ENCODE measurements at places on chromosomes 12 and 14. TPM values are rescaled to one million over a fixed set of nuclear protein-coding genes. Genes with fewer than 3 reads are reported as not detected.

GRCh38 chr12:121001060-121001459 is 15.2 kb downstream of the C12orf43 start:
- H3K27me3 ChIP-seq, result no peaks in the 10 kb centered on the region
- peaks cover 45% of the 10 kb centered on the region for H3K36me3 ChIP-seq
- no peak overlapping the region for H3K27ac ChIP-seq
- DNase-seq, result no peak
- no peaks in the 10 kb centered on the region for H3K4me1 ChIP-seq
- H3K4me3 ChIP-seq, result no peak overlapping the region

GRCh38 chr12:122022393-122023338 is 982 bp downstream of the BCL7A start:
- no peak for DNase-seq
- H3K4me3 ChIP-seq, result peak overlapping the region; percentile 73

DNA sequence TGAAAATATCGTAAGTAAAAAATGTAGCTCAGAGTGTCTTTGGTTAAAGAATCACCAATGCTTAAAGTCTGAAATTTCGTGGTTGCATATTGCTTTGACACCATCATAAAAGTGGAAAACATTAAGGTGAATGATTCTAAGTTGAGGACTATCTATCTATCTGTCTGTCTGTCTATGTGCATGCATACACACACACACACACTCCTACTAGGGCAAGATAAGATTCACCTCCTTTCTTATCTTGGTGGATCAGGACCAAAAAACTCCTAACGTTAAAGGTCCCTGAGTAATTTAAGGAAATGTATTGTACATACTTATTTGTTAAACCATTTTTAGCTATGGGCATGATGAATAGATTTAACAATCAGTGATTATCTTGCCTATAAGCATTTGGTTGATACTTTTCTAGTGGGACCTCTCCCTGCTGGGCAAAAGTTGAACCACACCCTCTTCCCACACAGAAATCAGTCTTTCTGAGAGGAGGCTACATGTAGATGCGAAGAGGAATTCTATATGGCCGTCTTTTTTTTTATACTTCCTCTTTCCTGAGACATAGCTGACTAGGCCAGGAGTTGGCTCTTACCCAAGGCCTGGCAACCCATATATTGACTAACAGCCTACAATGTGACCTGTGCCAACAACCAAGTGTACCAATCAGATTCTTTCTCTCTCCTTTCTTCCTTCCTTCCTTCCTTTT is 19.3 kb upstream of the LLPH start:
- H3K27me3 ChIP-seq, result no peaks in the 10 kb centered on the region
- peak overlapping the region; percentile 32 for H3K27ac ChIP-seq
- H3K36me3 ChIP-seq, result peaks cover 54% of the 10 kb centered on the region
- DNase-seq, result peak; percentile 35
- H3K4me3 ChIP-seq, result no peak overlapping the region

DNA sequence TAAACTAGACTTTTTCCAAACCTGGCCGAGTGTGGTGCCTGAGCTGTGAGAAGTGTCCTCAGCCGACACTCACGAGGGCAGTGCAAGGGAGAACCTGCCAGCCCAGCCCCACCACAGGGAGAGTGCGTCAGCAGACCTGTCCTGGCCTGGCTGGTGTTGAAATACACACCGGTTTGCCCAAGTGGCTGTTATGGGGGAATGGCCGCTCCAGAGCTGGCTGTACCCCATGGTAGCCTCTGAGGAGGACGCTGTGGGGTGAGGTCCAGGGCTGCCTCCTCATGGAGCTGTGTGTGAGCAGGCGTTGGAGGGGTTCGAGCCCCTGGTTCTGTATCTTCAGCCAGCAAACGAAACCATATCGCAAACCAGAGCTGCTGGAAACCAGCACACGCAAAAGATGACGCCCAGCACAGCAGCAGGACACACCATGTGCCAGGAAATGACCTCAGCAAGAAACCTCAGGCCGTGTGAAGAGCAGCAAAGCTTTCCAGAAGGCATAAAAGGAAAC is 9.4 kb downstream of the ANKRD9 start:
- peaks cover 5% of the 10 kb centered on the region for H3K36me3 ChIP-seq
- no peak overlapping the region for H3K4me3 ChIP-seq
- peak overlapping the region; percentile 93 for H3K27ac ChIP-seq
- peaks cover 32% of the 10 kb centered on the region for H3K4me1 ChIP-seq
- H3K27me3 ChIP-seq, result no peaks in the 10 kb centered on the region

DNA sequence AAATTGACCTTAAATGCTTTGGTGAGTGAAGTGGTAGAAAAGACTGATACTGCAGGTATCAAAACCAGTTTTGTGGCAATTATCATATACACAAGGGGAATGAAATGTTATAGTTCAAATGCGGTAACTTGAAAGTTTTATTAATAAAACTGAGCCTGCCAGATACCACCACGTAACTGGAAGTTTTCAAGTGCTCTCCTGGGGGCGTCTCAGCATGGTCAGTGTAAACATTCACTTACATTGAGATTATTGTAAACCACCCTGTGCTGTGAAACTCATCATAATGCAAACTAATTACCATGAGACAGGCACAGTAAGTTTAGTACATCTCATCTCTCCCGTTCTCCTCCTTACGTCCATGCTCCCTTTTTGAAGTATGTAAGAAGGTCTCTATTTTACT is 280.7 kb upstream of the FAR2 start:
- no peak for DNase-seq
- H3K4me3 ChIP-seq, result no peak overlapping the region
- H3K36me3 ChIP-seq, result no peaks in the 10 kb centered on the region
- no peaks in the 10 kb centered on the region for H3K4me1 ChIP-seq
- H3K27ac ChIP-seq, result no peak overlapping the region
- H3K27me3 ChIP-seq, result no peaks in the 10 kb centered on the region

GRCh38 chr12:25458047-25458552 is 95.0 kb downstream of the LMNTD1 start:
- DNase-seq, result no peak
- H3K27ac ChIP-seq, result no peak overlapping the region
- no peaks in the 10 kb centered on the region for H3K27me3 ChIP-seq
- no peaks in the 10 kb centered on the region for H3K36me3 ChIP-seq
- no peak overlapping the region for H3K4me3 ChIP-seq

DNA sequence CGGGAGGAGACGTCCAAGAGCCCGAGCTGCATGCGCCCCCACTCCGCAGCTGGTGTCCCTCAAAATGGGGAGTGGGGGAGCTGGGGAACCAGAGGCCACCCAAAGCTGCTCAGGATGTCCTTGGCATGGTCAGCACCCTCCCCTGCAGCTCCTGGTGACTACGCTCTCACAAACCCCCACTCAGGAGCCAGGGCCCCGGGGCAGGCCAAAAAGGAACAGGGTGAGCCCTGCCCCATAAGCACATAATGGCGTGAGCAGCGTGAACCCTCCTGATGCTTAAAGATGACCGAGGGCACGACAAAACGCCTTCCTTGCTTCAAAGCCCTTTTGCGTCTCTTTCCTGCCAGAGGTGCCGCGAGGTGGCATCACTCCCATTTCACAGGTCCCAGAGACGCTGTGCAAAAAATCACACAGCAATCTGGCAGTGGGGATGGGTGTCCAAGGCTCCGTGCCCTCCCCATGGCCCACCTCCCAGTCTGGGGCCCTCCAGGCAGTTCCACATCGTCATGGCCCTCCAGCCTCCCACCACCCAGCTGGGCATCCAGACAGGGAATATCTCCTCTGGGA is 13.5 kb downstream of the NCOR2 start:
- H3K4me1 ChIP-seq, result peaks cover 69% of the 10 kb centered on the region
- no peaks in the 10 kb centered on the region for H3K27me3 ChIP-seq
- no peak overlapping the region for H3K4me3 ChIP-seq
- H3K27ac ChIP-seq, result no peak overlapping the region

GRCh38 chr12:22238211-22238610 is 96.3 kb downstream of the ST8SIA1 start:
- no peak for DNase-seq
- no peaks in the 10 kb centered on the region for H3K27me3 ChIP-seq
- no peaks in the 10 kb centered on the region for H3K4me1 ChIP-seq
- no peak overlapping the region for H3K27ac ChIP-seq

- H3K36me3 ChIP-seq, result no peaks in the 10 kb centered on the region
- no peak for DNase-seq
- no peaks in the 10 kb centered on the region for H3K27me3 ChIP-seq
- H3K4me1 ChIP-seq, result peaks cover 23% of the 10 kb centered on the region
- H3K27ac ChIP-seq, result no peak overlapping the region
- no peak overlapping the region for H3K4me3 ChIP-seq
Measured at GRCh38 chr12:49465132-49465531, 73.7 kb upstream of the KCNH3 start.

DNA sequence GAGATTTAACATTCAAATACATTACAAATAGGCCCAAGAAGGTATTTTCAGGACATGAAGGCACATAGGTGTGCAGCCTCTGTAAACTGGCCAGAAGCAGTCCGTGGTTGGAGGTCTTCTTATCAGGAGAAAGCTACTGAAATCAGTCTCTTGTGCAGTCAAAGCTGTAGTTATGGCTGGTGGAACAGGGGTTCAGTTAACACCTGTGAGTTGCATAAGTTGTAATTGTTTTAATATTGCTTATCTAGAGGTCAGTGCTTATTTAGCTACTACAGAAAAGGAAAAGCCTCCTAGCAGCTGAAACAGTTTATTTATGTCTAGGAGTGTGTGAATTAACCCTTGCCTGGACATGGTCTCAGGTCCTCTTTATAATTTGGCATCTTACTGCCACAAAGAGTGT is 377.6 kb upstream of the MDGA2 start:
- no peaks in the 10 kb centered on the region for H3K4me1 ChIP-seq
- no peak for DNase-seq
- H3K4me3 ChIP-seq, result no peak overlapping the region
- H3K36me3 ChIP-seq, result no peaks in the 10 kb centered on the region

DNA sequence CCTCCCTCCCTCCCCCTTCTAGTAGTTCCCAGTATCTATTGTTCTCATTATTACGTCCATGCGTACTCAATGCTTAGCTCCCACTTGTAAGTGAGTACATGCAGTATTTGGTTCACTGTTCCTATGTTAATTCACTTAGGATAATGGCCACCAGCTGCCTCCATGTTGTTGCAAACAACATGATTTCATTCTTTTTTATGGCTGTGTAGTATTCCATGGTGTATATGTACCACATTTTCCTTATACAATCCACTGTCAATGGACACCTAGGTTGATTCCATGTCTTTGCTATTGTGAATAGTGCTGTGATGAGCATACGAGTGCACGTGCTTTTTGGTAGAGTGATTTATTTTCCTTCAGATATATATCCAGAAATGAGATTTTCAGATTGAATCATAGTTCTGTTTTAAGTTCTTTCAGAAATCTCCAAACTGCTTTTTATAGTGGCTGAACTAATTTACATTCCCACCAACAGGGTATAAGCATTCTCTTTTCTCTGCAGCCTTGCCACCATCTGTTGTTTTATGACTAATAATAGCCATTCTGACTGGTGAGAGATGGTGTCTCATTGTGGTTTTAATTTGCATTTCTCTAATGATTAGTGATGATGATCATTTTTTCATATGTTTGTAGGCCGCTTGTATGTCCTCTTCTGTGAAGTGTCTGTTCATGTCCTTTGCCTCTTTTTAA is 17.9 kb upstream of the CLEC7A start:
- no peaks in the 10 kb centered on the region for H3K36me3 ChIP-seq
- H3K27me3 ChIP-seq, result no peaks in the 10 kb centered on the region
- DNase-seq, result no peak
- H3K4me3 ChIP-seq, result no peak overlapping the region
- no peak overlapping the region for H3K27ac ChIP-seq

- no peak for DNase-seq
- no peaks in the 10 kb centered on the region for H3K4me1 ChIP-seq
- no peak overlapping the region for H3K4me3 ChIP-seq
Measured at GRCh38 chr14:101196051-101196712, 292.7 kb upstream of the RTL1 start.

GRCh38 chr12:55818140-55818728 is 393 bp downstream of the ORMDL2 start:
- peak overlapping the region; percentile 87 for H3K4me3 ChIP-seq
- H3K27ac ChIP-seq, result no peak overlapping the region
- H3K36me3 ChIP-seq, result peaks cover 19% of the 10 kb centered on the region
- H3K27me3 ChIP-seq, result no peaks in the 10 kb centered on the region

DNA sequence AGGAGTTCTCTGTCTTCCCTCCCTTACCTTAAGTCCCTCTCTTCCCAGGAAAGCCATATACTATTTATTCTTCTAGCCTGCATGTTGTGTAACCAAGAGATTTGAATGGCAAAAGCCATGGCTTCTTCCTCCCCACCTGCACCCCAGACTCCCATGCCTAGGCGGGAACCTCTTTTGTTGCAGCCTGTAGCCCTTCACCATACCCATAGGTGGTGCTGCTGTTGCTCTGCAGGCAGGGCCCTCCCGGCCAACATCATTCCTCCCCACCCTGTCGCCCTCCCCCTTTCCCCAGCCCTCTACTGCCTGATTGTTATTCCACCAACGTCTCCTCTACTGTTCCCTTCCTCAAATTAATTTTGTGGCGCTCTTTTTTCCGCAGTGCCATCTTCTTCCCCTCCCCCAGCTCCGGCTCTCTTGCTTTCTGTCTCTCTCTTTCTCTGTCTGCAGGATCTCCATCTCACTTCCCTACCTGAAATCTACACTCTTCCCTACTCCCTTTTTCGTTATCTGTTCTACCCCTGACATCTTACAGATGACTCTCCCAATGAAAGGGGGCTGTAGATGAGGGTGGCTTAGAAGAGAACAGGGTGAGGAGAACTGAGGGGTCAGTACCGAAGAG is 13.8 kb downstream of the NGDN start:
- no peak overlapping the region for H3K27ac ChIP-seq
- H3K36me3 ChIP-seq, result peaks cover 32% of the 10 kb centered on the region
- DNase-seq, result no peak
- H3K4me3 ChIP-seq, result no peak overlapping the region
- no peaks in the 10 kb centered on the region for H3K4me1 ChIP-seq

DNA sequence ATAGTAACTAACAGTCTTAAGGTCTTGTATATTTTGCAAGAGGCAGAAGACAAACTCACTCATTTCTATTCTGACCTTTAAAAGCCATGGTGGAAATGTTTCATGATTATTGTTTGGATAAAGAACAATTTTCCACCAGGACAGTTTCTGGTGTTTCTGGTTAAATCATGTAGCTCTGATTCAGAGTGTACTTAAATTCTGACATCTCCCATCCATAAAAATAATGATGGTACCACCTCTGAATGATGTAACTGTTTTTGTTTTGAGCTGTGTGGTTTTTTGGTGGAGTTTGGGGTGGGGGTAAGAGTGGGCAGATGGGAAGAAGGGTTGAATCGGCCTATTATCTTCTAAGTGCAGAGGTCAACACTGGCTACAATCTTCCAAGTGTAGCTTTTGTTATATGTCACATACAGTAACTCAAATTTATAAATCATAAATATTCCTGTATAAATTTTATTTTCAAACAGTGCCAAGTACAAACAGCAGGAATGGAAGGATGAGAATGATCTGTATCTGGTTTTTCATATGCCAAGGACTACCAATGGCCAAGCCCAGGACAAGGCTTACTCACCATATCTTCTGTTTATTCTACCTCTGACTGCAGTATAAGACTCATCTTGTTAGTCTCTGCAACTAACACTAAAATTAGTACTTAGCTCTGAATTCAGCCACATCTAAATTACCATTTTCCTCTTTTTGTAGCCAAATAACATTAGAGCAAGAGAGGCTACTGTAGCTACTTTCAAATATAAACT is 108.7 kb downstream of the BCAT1 start:
- DNase-seq, result no peak
- peaks cover 10% of the 10 kb centered on the region for H3K4me1 ChIP-seq
- no peak overlapping the region for H3K4me3 ChIP-seq

GRCh38 chr12:131916306-131917138 is 12.6 kb upstream of the PUS1 start:
- H3K4me1 ChIP-seq, result peaks cover 18% of the 10 kb centered on the region
- no peaks in the 10 kb centered on the region for H3K27me3 ChIP-seq
- H3K4me3 ChIP-seq, result no peak overlapping the region
- peak; percentile 53 for DNase-seq

The TXNDC16 gene
- polyA plus RNA-seq, result 2.3 TPM

The TMEM229B gene
- 1.2 TPM for polyA plus RNA-seq

The MOAP1 gene
- polyA plus RNA-seq, result 36.7 TPM

The MSI1 gene
- 2.1 TPM for polyA plus RNA-seq
